NCI-H1092 (cell line): ENCODE measurements at places on chromosomes 5 and 9.

DNA sequence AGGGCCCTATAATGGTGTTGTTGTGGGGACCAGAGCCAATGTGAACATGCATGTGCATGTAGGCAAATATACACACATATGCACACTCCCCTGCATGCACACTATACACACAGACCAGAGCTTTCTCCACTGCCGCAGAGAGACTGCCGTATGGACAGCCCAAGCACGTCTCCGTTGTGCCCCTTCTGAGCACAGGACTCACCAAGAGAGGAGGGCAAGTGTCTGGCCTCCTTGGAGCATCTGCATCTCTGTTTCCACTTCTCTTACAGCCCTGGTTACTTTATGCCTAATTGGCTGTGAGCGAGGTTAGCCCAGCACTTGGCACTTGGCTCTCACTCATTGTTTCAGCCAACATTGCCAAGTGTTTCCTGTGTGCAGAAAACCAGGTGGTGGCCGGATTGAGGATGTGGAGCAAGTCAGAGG, 30.4 kb downstream of the CSF2 start:
- no peak for DNase-seq

DNA sequence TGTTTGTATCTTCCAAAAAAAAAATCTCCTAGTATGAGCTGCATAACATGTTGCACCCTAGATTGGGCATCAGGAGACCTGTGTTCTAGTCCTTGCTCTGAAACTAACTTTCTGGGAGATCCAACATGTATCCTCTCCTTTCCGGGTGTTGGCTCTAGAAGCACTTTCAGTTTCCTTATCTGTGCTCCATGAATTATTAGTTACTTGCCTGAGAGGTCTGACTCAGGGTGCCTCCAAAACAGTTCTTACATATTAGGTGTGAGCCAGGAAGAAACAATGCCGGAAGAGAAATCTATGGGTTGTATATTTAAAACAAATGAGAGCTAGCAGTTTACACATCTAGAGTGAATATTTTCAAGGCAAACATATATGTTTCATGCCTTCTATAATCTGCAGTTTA, 36.7 kb upstream of the SLC36A2 start:
- no peak for DNase-seq

DNA sequence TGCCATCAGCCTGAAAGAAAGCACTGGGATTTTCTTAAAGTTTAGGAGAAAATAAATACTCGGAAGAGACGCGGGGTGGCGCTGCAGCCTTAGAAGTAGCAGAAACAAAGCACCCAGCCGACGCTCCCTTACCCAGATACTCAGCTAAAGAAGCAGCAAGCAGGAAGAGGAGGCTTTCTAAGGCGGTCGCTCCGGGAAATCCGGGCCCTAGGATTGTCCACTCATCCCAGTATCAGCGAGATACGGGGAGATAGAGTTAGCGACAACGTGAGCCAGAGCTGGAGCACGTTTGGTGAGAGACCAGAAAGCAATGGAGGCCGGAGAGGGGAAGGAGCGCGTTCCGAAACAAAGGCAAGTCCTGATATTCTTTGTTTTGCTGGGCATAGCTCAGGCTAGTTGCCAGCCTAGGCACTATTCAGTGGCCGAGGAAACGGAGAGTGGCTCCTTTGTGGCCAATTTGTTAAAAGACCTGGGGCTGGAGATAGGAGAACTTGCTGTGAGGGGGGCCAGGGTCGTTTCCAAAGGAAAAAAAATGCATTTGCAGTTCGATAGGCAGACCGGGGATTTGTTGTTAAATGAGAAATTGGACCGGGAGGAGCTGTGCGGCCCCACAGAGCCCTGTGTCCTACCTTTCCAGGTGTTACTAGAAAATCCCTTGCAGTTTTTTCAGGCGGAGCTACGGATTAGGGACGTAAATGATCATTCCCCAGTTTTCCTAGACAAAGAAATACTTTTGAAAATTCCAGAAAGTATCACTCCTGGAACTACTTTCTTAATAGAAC, at the start of gene PCDHB2:
Gene PCDHB2, plus strand, starts transcription at position 135 of the 782 bp plus-strand sequence. Its CDS starts 176 bp downstream, at position 311.
- peak; percentile 67 for DNase-seq

GRCh38 chr5:135437796-135438560, 9.2 kb downstream of the DCANP1 start:
- peak; percentile 62 for DNase-seq

- DNase-seq, result no peak
These were observed 2.5 kb downstream of the FST start for GRCh38 chr5:53482717-53483638.

DNA sequence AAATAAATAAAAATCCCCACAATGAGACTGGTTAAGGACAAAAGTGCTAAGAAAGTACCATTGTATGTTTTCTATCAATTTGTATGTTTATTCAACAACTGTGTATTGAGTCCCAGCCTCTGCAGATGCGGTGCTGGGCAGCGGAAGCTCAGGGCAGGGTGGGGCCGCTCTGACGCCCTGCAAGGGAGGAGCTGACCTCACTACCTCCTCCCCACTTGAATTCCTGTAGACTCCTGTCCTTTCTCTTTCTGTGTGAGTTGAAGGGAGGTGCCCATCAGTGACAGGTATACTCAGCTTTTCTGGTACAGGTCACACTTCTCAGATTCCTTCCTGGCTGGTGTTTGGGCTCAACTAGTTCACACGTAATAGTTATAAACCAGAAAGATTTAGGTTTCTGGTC, 27.0 kb downstream of the ANGPTL2 start:
- no peak for DNase-seq

GRCh38 chr9:136327304-136327974, at the start of gene GPSM1:
Gene GPSM1 (plus strand): TSS chr9:136327539. CDS start chr9:136327696, 157 bp downstream.
- DNase-seq, result no peak

DNA sequence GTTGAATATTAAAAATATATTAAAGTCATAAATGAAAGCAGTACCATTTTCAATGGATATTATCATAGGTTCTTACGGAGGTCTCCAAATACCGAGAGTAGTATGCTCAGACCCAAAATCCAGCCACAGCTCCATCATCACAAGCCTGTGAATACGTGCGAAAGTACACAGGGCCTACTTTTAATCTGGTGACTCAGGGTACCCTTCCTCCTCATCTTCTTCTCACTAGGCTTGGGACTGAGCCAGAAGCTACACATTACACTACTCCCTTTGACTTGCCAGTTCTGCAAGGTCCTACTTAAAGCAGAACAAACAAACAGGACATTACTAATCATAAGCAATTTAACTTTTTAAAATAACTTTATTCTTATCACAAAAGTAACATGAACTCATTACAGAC, 7.6 kb upstream of the RIC1 start:
- DNase-seq, result no peak

DNA sequence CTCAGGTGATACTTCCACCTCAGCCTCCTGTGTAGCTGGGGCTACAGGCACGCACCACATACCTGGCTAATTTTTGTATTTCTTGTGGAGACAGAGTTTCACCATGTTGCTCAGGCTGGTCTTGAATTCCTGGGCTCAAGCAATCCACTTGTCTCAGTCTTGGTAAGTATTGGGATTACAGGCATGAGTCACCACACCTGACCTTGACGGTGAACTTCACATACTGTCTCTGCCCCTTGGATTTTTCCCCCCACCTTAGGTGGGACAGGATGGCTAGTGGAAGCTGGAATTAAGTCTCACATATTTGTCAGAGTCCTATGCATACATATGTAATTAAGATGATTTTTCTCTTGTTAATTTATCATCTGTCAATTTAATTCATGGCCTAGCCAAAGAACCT, 20.9 kb upstream of the RFK start:
- DNase-seq, result no peak

DNA sequence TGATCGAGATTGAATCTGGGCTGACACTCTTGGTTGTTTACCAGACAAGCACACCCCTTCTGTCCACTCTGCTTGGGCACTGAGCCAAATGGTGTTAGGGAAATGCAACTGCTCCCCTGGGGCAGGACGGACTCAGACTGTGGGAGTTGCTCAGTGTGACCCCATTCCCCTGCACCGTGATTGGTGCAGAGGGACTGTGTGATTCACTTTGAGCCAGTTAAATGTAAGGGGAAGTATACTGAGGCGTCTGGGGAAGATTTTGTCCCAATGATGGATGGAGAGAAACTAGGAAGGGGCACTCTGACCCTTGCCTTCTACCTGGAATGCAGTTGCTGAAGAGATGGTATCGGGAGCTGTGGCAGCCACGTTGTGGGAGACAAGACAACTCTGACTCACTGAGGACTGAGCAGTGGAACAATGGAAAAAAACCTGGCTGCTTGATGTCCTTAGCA, 196.0 kb upstream of the ANKRD55 start:
- peak; percentile 18 for DNase-seq

GRCh38 chr9:101487443-101487840, 46.2 kb upstream of the RNF20 start:
- DNase-seq, result no peak

DNA sequence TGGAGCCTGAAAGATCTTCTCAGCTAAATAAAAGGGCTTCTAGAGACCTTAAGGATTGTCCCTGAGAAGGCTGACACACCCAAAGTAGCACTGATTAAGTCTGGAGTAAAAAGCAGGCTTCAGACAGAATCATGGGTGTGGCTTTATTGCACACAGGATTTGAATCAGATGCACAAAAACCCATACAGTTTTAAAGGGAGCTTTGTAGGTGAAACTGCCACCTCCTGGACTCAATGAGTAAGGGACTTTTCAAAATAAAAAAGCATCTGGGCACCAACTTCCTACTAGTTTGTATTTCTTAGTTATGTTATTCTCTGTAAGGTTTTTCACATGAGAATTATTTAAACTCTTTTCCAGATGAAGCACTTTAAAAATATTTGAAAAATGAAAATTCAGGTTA, 129.4 kb downstream of the EDIL3 start:
- DNase-seq, result no peak

DNA sequence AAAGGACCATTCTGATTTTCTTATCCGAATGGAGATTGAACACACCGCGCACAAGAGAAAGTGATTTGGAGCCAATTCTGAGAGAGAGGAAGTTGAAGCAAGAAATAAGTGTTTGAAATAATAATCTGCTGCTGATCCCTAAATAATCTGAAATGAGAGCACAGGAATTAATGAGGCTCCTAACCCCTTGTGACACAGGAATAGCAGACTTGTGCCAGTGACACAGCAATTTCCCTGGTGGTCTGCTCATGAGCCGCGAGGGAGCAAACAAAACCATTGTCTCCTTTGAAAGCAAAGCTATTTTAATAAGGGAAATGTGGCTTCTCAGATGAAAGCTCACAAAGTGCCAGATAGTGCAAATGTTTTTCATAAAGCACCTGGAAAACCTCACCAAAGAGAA, 936.1 kb upstream of the WWC1 start:
- DNase-seq, result no peak

GRCh38 chr5:69517763-69518212, 25.2 kb downstream of the OCLN start:
- DNase-seq, result no peak

- DNase-seq, result no peak
These were observed 147.0 kb downstream of the PAM start for GRCh38 chr5:102902135-102902448.

DNA sequence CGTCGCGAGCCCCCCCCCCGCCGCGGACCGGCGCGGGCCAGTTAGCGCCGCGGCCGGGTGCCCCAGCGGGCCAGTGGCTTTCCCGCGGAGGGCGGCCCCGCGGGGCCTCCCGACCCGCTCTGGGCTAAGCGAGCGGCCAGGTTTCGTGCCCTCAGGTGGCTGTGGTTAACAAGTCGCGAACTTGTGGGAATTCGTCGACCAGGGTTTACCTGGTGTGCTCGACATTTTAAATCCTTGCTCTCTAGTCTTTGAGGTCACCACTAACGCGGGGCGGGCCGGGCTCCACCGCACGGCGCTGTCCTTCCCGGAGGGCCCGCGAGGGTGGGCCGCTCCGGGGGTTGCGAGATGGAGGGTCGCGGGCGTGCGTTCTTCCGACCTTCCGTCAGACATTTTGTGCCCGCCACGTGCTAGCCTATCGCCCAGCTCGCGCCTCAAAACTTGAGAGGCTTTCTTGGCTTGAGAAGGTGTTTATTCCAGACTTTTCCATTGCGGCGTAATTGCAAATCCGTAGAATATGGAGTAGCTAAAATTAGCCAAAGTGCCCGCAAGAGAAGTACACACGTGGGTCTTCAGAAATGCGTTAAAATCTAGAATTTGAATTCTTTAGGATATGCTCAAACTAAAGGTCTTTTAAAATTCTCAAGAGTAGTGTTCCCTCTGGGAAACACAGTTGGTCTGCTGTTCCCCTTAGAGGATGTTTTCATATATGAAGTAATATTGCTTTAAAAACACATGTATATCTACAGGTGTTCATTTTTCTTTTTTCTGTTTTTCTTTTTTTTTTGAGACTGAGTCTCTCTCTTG, 2.1 kb downstream of the ANP32B start:
- DNase-seq, result no peak

- DNase-seq, result no peak
These were observed 45.6 kb upstream of the SLC30A5 start for GRCh38 chr5:69048230-69048629.

- DNase-seq, result no peak
These were observed 75.4 kb downstream of the SLC38A9 start for GRCh38 chr5:55636683-55637082.

DNA sequence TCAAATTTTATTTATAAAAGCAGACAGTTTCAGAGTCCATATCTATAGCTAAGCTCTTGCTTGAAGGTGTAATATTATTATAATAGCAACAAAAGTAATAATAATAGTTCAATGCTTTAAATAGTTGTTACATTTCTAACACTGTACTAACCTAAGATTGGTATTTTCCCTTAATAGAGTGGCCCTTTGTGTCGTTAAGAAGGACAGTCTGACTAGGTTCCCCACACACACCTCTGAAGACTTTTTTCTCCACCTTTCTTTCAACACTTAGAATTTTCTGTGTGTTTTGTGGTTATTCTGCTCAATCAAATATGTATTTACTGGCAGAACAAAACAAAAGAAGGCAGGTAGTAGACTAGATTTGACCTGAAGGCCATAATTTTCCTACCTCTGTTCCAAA, 223.2 kb upstream of the ACO1 start:
- no peak for DNase-seq

DNA sequence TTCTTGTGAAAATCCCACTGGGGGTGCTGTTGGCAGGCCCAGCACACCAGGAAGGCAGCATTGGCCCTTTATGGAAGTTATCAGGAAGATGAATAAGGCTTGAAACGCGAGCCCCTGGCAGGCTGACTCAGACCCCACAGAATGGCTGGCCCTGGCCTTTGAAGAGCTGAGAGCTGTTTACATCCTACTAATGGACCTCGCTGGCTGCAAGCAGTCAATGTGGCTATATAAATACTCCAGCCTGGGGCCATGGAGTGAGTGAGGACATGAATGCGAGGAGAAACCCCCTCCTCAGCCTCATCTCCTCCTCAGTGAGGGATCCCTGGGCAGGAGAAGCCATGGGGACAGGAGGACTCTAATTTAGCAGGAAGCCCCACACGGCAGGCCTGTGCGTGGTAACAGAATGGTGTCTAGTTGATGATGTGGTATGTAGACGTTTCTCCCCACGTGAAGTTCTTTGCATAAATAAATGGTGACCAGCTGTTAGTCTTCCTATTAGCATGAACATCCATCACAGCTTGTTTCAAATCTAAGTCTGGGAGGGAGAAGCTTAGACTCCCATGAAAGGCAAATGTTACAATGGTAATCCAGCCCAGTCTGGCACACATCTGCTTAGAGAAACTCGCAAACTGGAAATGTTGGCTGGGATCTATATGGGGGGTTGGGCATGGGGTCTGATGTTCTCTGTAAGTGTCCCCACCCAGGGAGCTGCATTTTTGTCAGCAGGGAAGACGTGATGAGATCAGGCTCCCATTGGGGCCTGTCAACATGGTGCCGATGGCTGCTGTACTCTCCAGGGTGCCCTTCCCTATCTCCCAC, 175.1 kb upstream of the PITX1 start:
- peak; percentile 32 for DNase-seq

GRCh38 chr5:174151599-174152181, 106.2 kb downstream of the NSG2 start:
- DNase-seq, result no peak

- no peak for DNase-seq
These were observed 101.7 kb downstream of the UBAP2 start for GRCh38 chr9:33946779-33947535.
